ENCODE measurements at places on chromosomes 6 and 20.

GRCh38 chr20:59525500-59526241 is 78.7 kb upstream of the PHACTR3 start:
- DNase-seq, result no peak

DNA sequence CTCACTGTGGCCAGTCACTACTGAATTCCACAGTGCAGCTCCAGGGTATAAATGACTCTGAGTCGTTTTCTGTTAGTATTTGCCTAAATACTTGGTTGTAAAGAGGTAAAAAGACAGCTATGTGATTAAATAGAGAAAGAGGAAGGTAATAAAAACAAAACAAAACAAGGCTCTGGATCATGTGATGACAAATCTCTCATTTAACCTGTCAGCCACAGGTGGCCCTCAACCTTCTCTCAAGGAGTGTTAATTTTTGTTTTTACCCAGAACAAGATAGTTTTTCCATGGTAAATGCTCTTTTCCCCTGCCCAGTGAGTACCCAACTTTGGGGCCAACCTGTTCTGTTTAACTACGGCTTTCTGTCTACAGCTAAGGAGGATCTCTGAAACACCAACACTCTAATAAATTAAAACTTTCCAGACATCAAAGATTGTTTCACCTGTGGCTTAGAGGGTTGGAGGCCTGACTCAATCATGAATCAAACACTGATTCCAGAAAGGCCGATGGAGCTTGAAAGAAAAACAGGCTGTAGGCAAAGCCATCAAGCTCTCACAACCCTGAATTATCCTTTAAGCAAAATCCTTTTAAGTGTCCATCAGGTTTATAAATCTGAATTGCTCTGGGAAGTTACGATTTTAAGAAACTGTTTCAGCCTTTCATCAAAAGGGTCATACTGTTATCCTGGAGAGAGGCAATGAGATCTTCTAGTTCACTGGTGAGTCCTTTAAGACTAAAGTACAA is 81.5 kb upstream of the BCLAF1 start:
- no peak for DNase-seq

GRCh38 chr6:34572021-34572420 is 15.9 kb upstream of the SPDEF start:
- DNase-seq, result no peak

GRCh38 chr20:58399926-58400325 is 10.9 kb downstream of the VAPB start:
- DNase-seq, result no peak

DNA sequence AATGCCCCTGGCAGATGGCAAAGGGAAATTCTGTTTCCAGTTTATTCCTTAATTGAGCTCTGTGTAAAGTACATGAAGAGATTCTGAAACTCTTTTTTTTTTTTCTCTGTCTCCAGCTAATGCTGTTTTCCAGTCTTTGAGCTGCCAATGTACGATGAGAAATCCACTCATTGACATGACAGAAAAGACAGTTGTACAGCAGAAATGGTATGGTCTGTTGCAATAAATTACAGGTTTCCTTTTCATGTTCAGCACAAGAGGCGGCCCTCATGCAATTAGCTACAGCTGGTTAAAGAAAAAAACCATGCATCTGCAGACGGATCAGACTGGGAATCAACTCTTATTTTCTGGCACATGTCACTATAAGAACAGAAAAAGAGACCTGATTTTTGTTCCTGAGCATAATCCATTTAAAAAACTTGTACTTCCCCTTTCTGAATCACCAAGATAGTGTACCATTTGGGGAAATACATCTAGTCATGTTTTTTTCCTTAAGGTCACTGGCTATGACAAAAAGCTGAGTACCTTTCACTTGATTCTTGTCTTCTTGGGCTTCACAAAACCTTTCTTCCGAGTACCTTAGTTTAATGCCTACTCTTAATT is 289.8 kb upstream of the PREP start:
- no peak for DNase-seq

GRCh38 chr6:104940893-104941728 is 15.8 kb upstream of the LIN28B start:
- DNase-seq, result no peak

All from activated CD4-positive, alpha-beta T cell treated with anti-CD3 and anti-CD28 coated beads, Interleukin-2, amount 50 U/mL, for 24 hours (primary cell).